ENCODE measurements at places on chromosomes 1 and 21.

DNA sequence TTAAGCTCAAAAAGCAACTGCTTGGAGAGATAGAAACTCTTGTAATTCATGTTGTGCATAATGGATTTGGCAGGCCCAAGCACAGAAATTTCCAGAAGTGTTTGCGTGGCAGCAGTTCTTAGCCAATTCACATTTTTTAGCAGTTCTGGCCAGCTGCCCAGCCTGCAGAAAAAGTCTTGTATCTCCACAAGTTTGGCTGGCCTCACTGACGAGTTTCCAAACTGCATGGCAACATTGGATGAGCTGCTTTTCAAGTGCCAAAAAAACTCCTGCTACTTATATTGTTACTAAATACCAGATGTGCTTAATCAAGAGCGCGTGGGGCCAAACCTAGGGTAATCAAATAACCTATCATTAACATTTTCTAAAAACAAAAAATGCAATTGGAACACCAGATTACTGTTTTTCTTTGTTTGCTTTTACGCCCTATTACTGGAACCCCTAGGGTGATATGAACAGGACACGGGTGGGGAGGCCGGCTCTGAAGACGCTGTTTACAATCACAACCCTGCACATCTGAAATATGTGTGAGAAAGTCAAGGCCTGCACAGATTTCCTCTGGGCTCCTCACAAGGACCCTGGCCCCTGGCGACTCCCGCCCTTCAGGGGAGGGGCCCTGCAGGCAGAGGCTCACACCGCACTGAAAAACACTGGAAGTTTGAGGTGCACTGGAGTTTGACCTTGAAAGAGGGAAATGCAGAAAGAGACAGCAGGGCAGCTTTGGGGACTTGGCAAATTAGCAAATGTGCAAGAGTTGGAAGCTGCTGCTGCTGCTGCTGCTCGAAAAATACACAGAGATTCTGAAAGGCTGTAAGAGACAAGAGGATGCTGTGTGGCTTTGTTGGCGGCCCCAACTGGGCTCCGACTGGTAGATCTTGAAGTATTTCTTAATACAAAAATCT is 55.2 kb upstream of the TARBP1 start:
- DNase-seq = peak; percentile 73

DNA sequence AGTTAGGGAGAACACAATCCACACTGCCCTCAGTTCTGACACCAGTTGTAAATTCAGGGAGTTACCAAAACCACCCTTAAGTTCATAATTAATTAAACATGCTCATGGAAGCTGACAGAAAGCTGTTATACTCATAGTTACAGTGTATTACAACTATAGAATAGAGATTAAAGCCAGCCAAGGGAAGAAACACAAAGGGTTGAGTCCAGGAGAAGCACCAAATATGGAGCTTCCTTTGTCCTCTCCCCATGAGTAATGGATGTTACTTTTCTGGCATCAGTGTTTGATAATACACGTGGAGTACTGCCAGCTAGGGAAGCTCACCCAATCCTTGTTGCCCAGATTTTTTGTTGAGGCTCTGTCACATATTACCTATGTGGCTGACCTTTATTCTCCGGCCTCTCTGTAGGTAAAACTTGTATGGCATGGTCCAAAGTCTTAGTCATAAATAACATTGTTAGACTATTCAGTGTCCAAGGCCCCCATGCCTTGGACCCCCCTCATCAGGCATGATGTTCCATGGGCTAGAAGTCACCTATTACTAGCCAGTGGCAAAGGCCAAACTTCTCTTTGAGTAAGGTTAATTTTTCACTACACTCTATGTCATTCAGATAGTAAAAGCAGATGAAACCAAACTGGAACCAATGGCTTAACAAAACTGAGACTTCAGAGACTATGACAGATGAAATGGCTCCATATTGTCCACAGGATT is 175.7 kb downstream of the GPR52 start:
- DNase-seq = no peak

- no peak for DNase-seq
Observed at GRCh38 chr1:200310824-200311223, 99.0 kb downstream of the ZNF281 start.

DNA sequence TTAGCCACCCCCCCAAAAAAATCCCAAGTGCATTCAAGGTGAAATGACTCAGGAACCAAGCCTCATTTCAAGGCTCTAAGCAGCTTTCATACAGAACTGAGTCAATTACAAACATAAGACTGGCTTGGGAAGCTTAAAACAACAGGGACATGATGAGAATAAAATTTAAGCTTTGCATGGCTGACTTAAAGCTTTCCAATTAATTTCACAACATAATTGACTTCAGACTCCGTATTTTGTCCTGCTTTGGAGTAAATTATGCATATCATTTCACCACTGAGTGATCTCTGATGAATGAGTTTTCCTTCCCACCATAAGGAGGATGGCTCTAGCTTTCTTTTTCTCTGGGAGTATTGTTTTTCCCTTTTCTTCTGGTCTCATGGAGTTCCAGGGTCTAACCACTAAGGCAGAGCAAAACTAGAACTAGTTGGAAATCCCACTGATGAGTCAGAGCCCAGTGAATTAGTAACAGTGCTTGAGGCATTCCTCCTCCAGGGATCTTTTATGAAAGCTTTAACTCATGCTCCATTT is 72.8 kb downstream of the XCL2 start:
- DNase-seq = no peak

DNA sequence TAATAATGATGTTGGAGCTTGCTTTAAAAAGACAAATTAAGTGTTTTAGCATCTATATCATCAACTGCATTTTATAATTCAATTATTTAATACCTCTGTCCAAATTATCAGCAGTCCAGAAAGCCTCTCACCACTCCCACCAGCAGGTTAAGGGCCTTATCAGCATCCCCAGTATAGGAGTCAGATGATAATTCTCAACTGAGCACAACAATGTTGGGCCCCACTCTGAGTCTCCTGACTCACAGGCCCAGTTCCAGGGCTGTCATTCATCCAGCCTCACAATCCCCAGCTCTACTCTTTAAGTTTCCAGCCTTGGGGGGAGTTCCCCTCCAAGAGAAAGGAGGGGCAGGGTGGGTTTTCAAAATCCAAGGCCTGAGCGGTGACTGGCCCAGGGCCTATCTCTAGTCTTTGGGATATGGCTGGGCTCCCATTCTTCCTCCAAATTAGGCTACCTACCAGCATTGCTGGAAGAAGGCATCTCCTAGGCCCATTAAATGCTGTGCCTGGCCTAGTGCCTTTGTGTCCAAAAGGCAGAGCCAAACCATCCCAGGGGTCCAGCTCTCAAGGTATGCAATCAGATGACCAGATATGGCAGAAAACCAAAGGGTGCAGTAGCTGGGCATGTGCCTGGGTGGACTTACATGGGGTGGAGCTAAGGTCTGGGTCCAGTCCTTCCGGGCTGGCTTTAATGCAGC is 134.1 kb downstream of the GLUL start:
- no peak for DNase-seq

DNA sequence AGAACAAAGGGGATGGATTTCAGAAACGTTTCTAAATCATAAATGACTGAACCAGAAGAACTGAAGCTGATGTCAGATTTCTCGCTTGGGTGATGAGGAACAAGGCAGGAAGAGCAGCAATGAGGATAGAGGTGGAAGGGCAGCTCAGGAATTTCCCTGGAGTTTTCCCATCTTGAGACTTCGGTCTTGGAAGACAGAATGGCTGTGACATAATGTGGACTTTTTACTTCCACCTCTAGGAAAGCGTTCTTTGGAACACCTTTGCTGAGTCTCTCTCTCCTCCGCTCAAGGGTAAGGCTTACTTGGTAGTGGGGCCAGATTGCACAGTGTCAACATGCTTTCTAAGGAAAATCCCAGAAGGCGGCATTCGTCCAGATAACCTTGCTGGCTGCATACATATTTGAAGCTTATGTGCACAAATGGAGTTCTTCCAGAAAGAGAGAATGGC is 36.6 kb downstream of the DEGS1 start:
- DNase-seq = no peak

GRCh38 chr1:56461158-56462127 is 117.9 kb downstream of the PLPP3 start:
- no peak for DNase-seq

DNA sequence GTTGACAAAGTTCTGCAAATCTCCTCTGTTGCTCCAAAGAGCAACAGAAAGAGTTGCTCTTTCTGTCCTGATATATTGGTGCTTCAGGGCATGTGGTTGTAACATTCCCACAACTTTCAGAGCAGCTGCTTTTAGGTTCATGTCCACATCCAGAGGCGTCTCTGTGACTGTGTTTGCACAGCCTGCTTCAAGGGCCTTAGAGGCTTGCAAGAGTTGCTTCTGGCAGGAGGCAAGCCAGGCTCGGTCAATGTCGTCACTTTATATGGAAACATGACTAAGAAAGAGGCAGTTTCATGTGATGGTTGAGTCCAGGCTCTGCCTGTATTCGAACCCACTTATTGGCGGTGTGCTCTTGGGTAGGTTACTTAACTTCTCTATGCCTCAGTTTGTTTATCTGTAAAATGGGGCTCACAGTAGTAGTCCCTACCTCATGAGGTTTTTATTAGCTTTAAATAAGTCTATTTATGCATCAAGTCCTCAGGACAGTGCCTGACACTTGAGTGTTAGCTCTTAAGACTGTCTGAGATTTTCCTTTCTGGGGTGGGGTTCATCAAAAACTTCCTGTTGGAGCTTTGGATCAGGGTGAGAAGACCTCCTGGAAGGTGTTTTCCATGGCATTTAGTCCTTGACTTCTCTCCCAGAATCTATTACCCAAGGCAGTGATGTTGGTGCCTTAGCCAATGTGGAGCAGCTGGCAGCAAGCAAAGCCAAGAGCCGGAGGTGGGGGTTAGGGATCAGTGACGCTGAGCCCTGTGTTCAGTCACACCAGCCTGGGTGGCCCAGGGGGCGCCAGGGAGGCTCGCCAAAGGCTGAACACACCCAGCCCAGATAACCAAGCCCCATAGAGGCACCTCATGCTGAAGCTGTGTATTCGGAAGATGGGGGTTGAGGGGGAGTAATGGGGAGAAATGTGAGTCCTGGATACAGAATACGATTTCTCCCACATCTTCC is 18.9 kb downstream of the LHX4 start:
- no peak for DNase-seq

DNA sequence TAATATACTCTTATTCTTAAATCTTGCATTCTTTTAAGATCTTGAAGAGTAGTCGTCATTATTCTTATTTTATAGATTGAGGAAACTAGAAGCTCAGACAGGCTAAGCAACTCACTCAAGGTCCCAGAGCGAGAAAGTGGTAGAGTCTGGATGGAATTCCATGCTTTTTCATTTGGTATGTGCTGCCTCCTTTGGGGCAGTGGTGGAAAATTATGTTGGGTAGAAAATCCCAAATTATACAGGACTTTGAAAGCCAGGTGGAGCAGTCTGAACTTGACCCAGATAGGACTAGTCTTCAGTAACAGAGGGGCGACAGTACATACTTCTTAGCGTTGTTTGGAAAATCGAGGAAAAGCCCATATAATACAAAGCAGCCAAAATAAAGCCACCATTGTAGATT is 205.6 kb downstream of the ATG4C start:
- DNase-seq = no peak

- DNase-seq = no peak
Observed at GRCh38 chr1:55310505-55310971, 95.4 kb upstream of the USP24 start.

DNA sequence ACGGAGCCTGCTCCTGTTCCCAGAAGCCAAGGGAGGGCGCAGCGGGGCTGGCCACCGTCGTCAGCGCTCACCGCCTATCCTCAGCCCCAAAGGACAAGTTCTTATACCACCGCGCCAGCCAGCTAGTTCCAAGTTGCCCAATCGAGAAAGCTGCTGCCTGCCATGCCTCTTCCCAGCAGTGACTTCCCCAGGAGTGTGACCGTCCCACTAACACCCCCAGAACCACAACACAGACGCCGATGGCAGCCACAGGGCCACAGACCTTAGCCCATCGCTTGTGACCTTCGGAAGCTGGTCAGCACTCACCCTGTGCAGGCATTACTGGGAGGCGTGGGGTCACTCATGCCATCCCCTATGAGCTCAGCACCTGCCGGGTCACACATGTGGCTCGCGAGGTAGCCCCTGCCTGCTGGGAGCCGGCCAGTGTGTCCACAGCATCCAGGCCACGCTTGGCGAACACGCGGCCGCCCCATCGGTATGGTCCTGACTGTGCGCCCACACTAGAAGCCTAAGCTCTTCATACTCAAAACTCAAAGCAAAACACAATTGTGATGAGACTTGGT is 20.1 kb downstream of the NADK start:
- DNase-seq = no peak

DNA sequence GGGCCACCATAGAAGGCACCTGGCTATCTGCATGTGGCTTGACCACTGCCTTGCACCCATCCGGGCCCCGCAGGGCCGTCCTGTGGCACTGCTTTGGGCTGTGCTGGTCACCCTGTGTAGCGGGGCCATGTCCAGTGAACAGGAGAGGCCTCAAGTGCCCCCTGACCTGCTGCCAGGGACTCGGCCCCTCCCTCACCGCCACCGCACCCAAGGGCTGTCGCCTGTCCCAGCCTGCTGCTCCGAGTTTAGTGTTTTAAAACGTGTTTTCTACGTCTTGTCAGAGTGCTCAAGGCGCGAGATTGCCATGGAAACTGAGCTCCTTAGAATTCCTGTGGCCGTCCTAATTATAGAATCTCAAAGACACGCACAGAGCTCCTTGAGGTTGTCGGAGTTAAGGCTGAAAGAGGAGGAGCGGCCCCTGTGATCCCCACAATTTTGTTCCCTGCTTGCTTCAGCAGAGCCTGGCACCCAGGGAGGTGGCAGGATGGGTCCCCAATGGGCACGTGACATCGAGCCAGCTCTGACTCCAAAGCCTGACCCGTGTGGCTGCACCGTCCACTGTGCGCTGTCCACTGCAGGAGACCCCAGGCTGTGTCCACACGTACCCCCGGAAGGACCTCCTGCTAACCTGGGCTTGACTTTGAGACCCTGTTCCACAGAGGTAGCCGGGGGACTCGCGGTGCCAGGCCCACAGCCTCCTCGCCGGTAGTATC is 66.2 kb downstream of the FAAP20 start:
- DNase-seq = peak; percentile 12

DNA sequence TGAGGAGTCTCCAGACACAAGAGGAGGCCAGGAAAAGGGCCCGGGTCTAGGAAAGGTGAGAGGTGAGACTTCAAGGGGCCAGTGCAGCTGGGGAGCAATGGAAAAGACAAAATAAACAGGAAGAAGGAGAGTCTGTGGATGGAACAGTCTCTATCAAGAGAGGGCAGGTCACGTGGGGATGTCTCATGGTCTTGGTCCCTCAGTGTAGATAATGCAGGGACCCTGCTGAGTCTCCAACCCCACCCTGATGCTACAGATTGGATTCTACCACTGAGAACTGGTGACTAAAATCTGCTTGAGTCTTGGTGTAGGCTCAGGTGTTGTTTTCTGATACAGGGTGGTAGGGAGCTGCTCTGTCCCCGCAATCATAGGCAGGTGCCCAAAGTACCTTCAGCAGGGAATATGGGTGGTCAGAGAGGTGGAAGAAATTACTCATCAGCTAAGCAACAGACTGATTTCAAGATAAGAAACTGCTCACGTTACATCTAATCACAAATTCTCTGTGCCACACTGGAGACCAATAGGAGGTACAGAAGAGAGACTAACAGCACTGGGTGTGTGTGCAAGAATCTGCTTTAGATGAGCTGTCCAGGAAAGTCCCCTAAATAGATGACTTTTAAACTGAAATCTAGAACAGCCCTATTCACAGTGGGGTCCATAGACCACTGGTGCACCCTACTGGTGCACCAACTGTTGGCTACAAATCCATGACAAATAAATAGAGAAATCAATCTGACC is 101.5 kb upstream of the TLR5 start:
- DNase-seq = no peak

- no peak for DNase-seq
Observed at GRCh38 chr1:113390871-113391648, 745 bp downstream of the MAGI3 start.

- no peak for DNase-seq
Observed at GRCh38 chr1:111556325-111557037, 53.0 kb upstream of the ADORA3 start.

- no peak for DNase-seq
Observed at GRCh38 chr1:174797398-174797797, 202.3 kb upstream of the CACYBP start.

Measured in DMS79 treated with DMSO at 0.1 percent for 48 hours (cell line).